Brain microvascular endothelial cell (primary cell): ENCODE measurements at places on chromosomes 12 and 14.

GRCh38 chr12:50104417-50105366 is 884 bp downstream of the GPD1 start:
- no peak for DNase-seq

DNA sequence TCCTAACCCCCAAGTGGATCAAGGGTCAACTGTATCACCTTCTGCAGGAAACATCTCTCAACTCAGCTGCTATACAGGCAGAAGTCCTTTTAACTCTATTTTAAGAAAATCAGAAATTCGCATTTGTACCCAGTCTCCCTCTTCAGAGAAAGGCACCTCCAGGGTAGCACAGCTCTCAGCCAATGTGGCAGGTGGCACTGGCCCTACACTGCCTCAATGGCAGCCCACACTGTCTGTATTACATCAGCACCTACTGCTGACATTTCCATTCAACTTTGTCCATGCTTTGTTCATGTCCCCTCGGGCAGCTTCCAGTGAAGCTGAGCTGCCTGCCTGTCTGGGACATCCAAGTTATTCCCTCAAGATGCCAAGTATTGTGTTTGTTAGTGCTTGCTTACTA is 8.8 kb downstream of the SPTSSA start:
- no peak for DNase-seq

DNA sequence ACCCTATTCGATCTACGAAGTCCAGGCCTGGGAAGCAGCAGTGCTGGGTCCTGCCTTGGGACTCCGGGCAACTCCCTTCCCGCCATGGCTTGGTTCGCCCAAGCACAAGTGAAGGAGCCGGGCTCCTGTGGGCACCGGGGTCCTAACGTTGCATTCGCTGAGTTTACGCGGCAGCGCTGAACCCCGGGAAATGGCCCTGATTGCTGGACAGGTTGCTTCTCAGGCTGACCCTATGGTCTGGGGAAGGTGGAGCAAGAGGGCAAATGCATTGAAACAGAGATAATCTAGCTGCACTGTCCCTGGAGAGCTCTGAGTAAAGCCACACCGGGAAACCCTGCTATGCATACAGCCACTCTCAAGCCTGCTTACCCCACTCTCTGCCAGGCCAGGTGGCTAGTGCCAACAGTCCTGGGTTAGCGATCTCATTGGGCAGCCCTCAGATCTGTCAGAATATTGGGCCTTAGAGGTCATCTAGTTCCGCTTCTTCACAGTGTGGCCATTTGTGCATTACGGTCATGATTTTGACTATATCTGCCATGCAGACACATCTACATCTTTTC is 11.3 kb downstream of the SYNE3 start:
- no peak for DNase-seq

DNA sequence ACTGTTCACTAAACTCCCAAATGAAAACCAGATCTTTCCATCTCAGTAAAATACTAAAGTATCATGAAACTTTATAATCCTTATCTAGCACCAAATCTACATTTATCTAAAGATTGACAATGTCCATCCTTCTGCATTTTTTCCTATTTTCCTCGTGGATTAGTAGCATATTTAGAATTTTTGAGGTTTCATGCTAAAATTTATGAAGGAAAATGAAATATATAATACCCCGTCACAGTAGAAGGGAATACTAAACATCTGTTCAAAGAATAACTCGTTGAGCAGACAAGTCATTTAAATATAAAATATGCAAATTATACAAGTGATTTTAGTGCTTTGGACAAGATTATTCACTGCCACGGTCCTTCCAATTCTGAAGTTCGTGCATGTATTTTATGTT is 122.7 kb upstream of the SLCO1C1 start:
- no peak for DNase-seq

DNA sequence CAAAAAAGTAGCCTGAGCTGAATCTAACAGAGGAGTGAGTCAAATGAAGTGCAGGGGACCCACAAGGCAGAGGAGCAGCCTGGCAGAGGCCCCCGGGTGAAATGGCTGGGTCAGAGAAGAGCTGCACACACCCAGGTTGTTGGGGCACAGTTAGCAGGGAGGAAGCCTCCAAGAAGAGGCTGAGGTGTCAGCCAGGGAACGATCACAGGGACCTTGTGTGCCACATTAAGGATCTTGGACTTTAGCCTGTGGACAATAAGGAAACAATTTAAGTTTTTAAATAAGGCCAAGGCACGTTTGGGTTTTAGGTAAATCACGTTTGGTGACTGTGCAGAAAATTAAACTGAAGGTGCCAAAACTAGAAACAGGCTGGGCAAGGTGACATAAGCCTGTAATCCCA is 35.1 kb downstream of the OR10P1 start:
- no peak for DNase-seq

DNA sequence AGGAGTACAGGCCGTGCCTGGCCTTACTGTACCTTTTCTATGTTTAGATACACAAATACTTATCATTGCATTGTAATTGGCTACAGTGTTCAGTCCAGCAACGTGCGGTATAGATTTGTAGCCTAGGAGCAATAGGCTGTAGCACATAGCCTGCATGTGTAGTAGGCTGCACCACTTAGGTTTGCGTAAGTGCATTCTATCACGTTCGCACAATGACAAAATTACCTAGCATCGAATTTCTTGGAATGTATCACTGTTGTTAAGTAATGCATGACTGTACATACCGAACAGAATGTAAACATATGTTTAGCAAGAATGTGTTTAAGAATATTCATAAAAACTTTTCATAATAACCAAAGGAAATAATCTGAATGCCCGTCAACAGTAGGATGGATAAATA is 31.9 kb downstream of the VRTN start:
- DNase-seq = no peak

GRCh38 chr12:50123203-50123602 is 11.2 kb downstream of the COX14 start:
- DNase-seq = no peak

- no peak for DNase-seq
Observed at GRCh38 chr12:22722081-22722480, 97.1 kb downstream of the ETNK1 start.

GRCh38 chr12:108807996-108808769 is 49.2 kb downstream of the SSH1 start:
- DNase-seq = no peak

DNA sequence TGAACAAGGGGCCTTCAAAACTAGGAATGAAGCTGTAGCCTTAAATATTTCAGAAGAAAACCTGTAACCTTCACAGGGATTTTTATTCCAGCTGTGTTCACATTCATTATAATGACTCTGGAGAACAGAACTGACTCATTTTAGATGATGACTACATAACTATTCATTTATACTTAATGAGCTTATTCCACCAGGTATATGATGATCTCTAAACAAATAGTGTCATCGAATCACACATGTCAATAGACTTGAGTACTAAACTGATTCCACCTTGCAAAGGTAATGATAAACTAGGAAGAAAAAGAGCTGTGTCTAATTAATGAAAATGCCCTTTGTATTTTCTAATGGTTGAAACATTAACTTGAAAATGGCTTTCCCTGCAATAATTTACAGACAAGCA is 433.2 kb downstream of the PDZRN4 start:
- no peak for DNase-seq

DNA sequence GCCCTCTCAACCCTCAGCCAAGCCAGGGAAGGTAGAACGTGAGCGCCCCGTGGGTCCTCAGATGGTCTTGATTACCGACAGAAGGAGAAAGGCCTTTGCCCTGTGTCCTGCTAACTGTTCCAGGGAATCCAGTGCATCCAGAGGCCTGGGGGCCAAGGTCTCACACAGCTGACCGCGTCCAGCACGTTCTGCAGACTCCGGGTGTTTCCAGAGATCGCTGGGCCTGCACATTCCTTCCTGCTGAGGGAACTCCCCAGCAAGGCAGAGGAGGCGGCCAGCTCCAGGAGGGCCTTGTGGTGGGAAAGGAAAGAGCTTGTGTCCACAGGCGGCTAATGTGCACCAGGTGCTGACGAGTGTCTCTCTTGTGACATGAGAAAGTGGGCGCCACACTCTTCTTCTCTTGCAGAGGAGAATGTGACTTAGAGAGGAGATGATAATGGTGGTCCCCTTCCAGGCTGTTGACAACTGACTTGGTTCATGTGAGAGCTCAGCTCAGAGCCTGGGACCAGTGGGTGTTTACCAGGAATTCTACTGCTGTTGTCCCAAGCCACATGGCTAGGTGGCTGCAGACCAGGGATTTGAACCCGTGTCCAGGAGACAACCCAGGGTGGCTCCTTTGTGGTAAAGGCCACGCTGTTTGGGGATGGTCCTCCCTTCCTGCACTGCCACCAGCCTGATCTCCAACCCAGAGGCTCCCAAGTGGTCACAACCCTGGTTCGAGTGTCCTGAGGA is 46.8 kb upstream of the DLK1 start:
- DNase-seq = peak; percentile 83

DNA sequence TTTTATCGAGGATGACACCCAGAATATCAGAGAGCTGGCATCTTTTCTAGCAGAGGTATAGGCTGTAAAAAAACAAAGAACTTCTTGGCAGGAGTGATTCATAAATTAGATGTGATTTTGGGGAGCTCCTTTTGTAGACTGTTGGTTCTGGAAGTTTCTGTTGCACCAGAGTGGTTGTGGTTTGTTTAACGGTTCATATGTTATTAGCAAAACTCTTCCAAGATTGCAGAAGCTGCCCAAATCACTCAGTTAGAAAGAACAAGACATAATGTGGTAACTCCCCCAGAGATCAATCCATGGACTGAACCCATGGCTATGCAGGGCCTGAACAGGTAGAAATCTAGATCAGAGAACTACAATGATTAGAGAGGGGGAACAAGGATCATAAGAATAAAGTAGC is 6.7 kb upstream of the RNASE10 start:
- DNase-seq = no peak

DNA sequence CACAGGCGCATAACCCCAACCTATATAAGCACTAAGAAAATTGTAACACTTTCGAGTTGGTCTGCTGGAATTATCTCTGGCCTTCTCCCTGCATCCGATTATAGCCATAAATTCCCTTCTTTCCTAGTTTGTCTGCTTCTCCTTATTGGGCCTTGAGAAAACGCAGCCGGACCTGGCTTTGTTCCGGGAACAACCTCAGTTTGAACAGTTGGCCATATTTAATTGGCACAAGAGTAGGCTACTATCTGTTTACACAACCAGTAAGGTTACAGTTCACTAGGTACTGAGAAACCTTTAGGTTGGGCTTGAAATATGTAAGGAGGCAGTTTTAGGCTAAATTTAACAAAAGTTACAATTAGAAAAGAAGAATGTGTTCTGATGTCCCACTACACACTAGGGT is 176.1 kb downstream of the IPO8 start:
- DNase-seq = no peak

DNA sequence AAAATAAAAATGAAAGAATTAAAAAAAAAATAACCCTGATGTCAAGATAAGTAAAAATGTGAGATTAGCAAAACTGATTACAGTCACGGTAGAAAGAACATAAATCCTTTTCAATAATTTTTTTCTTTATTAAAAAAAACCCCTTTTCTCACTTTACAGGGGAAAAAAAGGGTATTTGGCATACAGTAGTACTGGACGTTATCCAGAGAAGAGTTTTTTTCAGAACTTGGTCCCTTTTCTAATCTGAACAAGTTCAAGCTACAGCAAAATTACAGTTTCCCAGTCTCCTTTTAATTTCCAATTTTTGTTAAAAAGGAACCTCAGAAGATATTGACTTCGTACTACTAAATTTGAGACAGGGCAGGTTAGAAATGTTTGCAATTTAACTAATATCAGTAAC is 134.7 kb upstream of the DCN start:
- no peak for DNase-seq
